ENCODE measurements at places on chromosomes 11 and 22.

- no peak for DNase-seq
These were observed 216.5 kb downstream of the NAV2 start for GRCh38 chr11:19929147-19929546.

GRCh38 chr11:120109531-120109930 is 28.4 kb downstream of the TRIM29 start:
- DNase-seq = no peak

DNA sequence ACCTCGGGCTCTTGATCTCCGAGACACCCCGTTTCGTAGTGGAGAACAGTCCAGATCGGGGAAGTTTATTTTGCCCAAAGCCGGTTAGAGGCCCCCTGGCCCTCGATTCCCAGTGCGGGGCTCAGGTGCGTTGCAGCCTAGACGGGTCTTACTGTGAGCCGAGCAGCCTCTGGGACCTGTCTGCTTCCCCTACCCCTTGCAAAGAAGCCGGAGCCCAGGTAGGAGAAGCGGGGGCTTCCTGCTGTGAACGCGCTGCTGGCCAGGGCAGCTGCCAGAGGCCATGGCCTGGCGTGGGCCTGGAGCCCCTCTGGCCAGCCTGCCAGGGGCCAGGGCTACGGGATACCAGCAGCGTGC is 621 bp downstream of the TSPO start:
- no peak for DNase-seq

DNA sequence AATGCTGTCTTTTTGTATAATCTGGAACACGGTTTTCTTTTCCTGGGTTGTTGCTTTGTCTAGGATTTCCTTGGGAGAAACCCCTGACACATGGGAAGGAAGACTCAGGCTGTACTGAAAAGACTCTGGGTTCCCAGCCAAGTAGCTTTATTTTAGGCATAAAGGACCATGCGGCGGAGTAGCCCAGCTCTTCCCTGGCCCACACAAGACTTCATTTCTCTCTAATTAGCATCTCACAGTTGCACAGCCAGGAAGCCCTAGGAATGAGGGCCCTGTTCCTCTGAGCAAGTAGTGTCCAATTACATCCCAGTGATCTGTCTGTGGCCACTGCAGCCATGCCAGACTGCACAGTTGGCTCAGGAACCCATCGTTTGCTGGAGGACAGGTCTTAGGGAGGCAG is 319.5 kb downstream of the TENM4 start:
- no peak for DNase-seq

DNA sequence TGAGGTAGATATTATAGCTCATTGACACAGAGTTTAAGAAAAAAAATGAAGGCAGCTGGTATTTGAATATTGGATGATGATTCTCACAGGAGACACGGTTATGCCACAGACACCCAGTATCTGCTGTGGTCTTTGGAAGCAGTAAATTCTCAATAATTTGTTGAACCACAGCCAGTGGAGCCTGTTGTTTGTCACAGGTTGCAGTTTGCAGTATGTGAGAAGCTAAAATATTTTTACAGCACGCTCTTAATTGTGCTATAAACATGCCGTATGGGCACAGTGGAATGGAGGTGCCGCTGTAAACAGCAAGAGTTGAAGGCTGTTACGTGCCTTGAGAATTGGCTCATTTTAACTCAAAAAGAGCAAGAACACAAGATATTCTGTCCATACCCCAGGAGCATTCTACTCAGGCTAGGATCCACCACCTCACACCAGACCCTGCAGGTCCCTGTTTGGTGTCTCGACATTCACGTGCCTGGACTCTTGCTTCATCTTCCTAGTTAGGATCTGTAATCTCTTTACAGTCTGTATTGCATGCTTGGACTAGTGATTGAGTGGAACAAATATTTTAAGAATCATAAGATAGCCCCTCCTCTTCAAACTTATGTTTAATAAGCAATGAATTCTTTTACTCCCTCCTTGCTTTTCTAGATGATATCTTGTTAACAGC is 94.7 kb upstream of the GAL start:
- DNase-seq = no peak

DNA sequence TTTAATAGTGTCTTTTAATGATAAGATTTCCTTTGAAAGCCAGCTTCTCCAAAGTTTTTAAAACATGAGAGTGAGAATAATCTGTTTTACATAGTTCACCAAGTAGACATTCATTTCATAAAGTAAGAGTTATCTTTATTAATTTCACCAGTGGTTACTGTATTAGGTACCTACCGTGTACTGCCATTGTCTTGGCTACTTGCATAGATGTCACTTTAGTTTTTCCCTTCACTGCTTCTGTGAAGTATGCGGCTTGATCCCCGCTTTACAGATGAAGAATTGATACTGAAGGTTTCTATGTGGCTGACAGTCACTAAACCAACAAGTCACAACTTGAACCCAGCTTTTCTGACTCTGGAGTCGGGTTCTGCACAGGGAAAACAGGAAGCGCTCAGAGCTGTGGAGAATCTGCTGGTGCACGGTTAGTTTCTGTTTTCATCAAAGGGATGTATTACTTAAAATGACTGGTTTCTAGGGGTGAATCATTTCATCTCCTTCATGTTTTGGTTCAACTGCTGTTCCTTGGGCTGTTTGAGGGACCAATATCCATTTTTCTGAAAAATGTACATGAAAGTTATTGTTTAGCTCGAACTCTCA is 39.3 kb upstream of the MYO18B start:
- DNase-seq = no peak

DNA sequence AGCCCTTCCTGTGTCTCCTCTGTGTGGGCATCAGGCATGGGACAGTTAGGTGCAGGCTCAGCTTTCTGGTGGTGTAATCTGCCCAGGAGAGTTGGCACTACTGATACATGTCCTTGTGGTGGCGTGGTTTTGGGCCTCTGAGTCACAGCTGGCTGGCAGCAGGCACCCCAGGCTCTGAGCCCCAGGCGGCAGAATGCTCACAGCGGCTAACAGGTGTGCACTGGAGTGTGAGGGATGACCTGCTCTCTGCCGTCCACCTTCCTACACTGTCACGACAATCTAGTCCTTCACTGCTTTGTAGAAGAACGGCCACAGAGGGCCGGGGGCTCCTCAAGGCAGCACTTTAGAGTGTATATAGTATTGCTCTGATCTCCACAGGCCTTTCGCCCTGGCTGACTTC is 100.3 kb upstream of the PITPNB start:
- peak; percentile 53 for DNase-seq

DNA sequence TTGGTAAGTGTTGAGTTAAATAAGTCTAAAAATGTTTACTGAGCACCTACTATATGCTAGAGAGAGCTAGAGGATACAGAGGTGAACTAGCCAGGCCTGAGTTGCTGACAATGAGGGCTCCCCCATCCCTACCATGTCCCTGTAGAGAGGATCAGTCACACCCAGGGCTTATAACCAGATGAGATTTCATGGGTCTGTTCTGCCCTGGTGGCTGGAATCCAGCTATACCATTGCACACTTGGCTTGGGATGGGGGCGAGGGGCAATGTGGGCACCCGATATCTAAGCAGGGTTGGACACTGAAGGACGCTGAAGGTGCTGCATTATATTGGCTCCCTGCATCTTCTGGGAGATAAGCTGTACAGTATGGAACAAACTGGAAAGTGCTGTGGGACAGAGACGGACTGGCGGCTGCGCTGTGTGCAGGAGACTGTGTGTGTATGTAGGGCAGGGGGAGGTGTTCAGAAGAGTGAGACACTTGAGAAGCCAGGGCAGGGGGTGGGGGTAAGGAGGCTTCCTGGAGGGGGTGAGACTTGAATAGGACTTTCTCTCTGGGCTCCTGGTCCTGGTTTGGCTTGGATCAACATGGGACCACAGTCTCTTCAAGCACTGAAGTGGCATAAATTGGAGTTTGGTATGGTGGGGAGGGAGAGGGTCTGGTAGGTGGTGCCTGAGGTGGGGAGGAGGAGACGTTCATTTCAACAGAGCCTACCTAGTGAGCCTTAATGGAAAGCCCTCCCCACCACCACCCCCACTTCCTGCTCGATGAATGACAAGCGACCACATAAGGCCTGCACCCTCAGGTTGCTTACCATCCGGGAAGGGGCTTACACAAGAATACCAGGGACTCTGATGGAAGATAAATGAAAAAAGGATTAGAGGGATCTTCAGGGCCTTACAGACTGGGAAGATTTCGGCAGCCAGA is 1.8 kb downstream of the CD82 start:
- no peak for DNase-seq

DNA sequence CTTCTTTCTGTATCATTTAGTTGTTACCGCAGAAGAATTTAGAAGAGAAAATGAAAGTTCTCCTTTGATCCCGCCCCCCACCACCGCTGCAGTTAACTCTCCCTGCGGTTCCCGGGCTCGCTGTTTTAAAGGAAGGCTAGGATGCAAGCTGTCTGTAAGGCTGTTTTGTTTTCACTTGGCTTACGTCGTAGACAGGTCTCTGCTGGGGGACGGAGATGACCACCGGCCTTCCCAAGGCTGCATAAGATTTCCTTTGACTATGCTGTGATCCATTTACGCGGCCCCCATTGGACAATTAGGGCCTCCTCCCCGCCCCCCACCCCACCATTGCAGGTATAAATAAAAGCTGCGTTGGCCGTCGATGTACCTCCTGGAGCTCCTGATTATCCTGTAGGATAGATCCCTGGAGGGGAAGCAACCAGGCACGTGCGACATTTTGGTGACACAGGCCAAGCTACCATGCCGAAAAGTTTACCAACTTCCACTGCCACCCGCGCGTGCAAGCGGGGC is 1.4 kb upstream of the CPT1A start:
- peak; percentile 70 for DNase-seq

DNA sequence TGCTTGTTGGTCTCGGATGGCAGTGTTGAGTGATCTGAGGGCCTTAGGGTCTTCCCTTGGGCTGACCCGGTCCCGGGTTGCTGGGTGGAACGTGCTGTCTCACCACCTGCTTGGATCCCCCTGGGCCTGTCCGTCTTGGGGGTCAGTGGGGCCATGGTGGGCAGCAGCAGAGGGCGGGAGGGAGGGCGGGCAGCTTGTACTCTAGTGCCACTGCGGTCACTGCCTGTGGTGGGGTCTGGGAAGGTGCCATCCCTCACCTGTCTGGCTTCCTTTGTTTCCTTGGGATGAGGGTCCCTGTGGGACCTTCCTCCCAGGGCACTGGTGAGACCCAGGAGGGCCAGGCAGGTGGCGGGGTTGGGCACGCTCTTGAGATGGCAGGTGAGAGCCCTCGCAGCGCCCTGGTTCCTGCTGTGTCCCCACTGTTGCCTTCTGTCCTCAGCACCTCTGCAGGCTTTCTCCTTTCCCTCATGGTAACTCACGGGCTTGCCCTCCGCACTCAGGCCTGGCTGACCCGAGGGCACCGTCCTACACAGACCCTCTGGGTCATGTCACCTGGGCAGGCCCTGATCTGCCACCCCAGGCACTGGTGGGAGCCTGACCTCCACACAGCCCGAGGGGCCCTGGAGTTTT is 34.2 kb downstream of the TBC1D22A start:
- DNase-seq = no peak

DNA sequence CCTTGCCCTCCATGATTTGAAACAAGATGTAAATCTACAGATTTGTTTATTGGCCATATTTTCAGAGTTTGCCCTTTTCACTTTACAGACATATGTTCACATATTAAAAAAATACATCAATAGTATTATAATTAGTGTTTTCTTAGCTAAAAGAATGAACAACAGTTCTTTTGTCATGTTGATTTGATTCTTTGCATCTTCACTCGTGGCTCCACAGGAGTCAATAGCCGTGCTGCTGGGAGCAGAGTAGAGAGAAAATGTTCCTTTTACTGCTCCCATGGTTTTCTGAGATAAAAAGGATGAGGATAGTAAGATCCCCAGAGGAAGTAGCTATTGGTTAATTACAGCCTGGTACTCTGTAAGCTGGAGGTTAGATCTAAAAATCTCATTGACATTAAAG is 151.2 kb downstream of the PGR start:
- no peak for DNase-seq

GRCh38 chr22:17194213-17194612 is 25.0 kb downstream of the ADA2 start:
- DNase-seq = no peak

- DNase-seq = no peak
These were observed 45.2 kb downstream of the MORC2 start for GRCh38 chr22:30923168-30923900.

DNA sequence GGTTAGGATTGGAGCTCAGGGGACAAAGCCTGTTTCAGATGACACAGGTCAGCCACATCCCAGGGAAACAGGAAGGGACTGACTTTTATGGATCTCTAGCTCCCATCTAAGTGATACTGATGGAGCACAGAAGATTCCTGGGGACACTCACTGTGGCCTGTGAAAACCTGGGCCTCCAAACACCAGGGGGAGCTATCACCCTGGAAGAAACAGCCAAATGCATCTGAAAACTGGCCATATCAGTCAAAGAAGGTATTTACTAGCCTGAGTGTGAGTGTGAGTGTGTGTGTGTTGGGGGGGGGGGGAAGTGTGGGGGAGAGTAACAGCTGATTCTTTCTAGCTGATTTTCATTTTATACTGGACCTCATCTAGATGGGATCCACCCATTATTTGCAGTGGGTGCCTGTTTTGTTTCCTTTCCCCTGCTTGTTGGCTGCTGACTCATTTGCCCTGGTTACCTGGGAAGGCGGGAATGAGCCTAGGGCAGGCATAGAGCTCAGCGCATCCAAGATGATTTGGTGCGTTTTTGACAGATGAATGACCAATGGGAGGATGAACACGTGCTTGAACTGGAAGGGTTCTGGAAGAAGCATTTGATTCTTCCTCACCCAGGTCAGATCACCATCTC is 284.0 kb downstream of the KIRREL3 start:
- DNase-seq = peak; percentile 62

DNA sequence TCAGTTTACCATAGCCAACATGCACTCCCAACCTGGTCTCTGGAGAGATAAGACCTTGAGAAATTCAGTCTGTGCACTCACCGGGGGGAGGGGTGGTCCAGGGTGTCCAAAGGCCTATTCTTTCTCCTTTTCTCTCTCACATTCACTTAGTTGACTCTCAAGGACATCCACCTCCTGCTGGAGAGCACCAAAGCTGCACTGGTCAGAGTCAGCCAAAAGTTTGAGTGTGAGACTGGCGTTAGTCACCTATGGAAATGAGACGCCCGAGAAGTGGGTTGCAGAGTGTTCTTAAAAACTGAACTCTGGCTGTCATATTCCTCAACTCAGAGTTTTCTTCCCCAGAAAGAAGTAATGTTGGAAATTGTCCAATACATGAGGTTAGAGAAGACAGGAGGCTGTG is 5.0 kb upstream of the UBQLNL start:
- DNase-seq = no peak

DNA sequence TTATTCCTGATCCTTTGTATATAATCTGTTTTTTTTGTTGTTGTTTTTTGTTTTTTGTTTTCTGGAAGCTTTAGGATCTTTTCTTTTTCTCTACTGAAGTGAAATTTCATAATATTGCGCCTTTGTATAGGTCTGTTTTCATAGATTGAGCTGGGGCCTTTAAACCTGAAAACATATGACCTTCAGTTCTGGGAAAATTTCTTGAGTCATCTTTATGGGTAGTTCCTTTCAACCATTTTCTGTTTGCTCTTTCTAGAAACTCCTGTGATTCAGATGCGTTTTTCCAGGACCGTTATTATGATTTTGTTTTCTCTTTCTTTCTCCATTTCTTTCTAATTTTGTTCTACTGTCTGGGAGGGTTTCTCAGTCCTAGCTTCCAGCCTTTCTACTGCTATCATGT is 43.7 kb downstream of the BSX start:
- no peak for DNase-seq

- DNase-seq = peak; percentile 18
These were observed 222.6 kb upstream of the PITPNB start for GRCh38 chr22:28141614-28142013.

GRCh38 chr22:26550498-26551033 is 38.3 kb upstream of the TFIP11 start:
- peak; percentile 91 for DNase-seq

All from AG08396 (cell line).